WERI-Rb-1 (cell line): ENCODE measurements at places on chromosomes 6 and 20.

DNA sequence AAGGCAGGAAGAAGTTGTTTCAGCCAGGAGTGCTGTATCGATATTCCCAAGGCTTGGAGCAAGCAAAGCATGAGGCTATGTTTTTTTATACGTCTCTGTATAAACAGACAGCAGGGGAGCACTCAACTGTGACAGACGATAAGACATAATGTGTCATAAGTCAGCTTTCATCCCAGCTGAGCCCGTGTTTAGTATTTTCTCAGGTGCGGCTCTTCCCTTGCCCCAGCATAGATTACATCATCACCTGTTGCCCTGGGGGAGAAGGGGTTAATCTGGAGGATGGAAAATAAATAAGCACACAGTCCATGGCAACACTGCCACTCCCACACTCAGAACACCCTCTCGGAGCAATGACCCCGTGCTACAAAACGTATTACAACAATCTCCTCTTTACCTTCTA, 22.1 kb upstream of the KCNK5 start:
- DNase-seq = peak; percentile 58

DNA sequence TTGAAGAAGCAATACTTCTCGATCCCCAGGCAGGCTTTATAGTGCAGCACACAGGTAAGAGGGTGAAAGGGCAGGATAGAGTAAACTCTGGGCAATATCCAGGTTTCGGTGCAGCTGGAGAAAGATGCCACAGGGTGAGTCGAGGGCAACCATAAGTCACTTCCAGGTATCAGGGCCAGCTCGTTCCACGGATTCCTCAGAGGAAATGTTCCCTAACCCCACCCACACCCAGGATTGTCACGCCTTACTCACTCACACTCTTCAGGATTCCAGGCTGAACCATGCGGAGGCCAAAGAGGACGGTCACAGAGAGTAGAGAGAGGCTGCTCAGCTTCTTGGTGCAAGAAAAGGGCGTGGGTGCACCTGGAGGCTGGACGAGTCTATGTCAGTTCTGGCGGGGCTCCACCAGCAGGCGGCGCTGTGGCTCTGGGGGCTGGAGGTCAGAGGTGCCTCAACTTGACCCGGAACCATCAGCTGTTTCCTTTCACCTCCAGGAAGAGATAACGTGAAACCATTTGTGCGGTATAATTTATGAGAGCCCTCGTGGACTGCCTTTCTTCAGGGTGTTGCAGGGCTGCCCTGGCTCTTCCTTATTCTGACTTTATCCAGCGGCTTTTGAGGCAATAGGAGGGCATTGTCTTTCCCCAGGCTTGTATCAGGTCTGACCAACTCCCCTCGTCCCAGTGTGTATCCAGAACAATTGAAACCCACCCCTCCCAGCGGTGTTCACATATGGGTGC, 14.5 kb upstream of the WFDC12 start:
- peak; percentile 75 for DNase-seq

DNA sequence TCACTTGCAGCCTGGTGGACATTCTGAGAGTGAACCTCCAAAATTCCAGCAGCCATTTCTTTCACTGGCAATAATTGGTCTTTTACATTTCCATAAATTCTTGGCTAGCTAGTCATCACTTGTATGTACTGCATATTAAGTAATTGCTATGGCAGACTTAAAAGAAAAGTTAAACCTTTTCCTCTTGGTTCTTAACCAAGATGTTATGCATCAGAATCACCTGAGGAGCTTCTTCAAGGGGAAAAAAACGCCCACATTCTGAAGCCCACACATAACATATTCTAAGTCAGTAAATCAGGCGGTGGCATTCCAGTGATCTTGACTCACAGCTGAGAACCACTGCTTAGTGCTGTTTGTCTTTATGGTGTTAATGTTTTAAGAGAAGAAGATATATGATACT, 37.0 kb downstream of the CDC40 start:
- DNase-seq = no peak

- DNase-seq = no peak
Measured at GRCh38 chr6:52610011-52610410, 33.2 kb upstream of the TRAM2 start.

DNA sequence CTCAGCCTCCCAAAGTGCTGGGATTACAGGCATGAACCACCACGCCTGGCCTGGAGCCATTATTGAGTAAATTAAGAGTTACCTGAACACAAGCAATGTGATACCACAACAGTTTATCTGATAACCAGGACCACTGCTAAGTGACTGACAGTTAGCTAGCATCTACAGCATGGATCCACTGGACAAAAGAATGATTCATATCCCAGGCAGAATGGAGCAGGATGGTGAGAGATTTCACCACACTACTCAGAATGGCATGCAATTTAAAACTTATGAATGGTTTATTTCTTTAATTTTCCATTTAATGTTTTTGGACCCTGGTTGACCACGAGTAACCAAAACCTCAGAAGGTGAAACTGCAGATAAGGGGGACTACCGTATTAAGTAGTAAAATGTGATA, 48.6 kb downstream of the RALGAPA2 start:
- DNase-seq = no peak

DNA sequence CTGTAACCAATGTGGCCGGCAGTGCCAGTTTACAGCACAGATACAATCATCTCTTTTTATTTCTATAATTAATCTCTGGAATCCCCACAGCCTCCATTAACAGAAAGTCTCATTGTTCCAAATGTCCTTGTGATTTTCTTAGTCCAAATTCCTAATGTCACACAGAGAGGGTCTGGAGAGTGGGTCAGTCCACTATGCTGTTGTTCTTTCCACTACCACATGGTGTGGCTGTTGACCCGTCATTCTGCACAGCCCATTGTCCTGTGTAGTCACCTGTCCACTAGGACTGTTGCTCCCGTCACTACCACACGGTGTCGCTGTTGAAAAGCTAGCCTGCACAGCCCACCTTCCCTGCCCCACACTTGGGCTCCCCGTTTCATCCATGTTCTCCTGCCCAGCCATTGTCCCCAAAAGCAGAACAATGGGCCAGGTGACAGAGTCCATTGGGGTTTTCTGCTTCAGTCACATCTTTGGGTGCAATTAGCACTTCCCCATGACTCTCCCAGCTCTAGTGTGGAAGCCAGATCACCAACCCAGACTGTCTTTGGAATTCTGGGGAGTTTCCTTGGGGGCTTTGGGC, 8.6 kb upstream of the LBP start:
- DNase-seq = peak; percentile 81

DNA sequence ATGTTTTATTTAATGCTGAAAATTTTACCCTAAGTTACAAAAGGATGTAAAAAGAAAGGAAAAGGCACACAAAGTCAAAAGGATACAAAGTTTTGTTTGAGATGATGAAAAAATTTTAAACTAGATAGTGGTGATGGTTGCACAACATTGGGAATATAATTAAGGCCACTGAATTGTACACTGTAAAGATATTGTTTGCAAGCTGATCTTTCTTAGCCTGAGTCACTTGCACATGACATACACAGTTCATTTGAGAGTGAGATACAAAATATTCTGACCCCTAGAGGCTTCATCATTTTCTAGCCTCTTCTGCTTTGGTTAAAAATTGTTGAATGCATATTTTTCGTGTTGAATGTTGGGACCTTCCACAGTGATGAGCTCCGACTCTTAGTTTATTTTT, 462.6 kb downstream of the HDGFL1 start:
- DNase-seq = no peak

GRCh38 chr6:145491126-145491525, 244.2 kb downstream of the EPM2A start:
- no peak for DNase-seq

- DNase-seq = peak; percentile 79
Measured at GRCh38 chr6:11575408-11576033, 38.0 kb downstream of the TMEM170B start.

DNA sequence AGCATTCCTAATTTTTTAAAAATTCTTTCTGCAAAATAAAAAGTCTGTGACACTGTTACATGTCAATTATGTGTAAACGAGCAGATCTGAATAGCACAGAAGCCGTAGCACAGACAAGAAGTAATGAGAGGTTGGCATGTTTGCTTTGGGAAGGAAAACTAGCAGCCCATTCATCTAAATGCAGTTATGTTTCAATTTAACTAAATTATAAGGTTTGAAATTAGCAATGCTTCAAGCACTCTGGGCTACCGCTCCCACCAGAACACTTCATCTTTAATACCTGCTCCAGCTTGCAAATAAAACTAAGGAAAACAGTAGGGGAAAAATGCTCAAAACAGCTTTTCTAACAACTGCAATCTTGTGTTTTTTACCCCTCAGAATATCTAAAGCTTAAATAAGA, 73.9 kb downstream of the PTPRK start:
- DNase-seq = no peak
